AG08395 (cell line): ENCODE measurements at places on chromosomes 7 and 10.

DNA sequence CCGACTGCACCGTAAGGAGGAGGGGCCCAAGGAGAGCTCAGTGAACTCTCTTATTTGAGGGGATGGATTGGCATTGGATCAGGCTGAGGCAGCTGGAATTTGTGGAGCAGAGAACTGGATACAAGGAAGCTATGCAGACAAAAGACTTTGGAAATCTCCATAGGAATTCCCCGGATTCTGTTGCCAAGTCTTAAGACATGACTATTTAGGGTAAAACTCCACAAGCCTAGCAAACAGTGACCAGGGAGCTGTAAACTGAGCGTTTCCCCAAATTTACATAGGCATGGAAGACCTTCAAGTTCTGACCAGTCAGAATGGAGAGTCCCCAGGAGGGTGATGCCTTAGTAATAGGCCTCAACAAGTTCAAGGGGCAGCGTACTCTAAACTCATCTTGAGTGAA, 82.5 kb upstream of the PCBD1 start:
- no peak for DNase-seq

GRCh38 chr10:29737074-29737593, 102.4 kb upstream of the SVIL start:
- peak; percentile 86 for DNase-seq

DNA sequence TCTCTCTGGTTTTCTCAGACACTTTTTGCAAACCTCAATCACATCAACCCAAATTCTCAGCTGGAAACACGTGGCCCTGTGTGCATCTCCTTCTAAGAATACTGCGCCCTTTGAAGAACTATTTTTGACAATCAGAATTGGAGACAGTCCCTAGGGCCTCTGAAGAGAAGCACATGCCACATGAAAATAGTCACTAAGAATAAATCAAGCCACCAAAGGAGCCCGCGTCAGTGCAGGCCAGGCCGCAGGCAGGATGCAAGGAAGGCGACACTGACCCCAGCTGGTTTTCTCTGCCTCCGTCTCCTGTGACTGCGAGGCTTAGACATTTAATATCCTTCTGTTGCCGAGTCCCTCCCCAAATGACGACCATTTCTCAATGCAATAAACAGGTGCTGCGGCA, 88.0 kb upstream of the ADAM12 start:
- peak; percentile 48 for DNase-seq

- peak; percentile 93 for DNase-seq
Measured at GRCh38 chr10:117439243-117439912, 64.1 kb upstream of the PDZD8 start.

DNA sequence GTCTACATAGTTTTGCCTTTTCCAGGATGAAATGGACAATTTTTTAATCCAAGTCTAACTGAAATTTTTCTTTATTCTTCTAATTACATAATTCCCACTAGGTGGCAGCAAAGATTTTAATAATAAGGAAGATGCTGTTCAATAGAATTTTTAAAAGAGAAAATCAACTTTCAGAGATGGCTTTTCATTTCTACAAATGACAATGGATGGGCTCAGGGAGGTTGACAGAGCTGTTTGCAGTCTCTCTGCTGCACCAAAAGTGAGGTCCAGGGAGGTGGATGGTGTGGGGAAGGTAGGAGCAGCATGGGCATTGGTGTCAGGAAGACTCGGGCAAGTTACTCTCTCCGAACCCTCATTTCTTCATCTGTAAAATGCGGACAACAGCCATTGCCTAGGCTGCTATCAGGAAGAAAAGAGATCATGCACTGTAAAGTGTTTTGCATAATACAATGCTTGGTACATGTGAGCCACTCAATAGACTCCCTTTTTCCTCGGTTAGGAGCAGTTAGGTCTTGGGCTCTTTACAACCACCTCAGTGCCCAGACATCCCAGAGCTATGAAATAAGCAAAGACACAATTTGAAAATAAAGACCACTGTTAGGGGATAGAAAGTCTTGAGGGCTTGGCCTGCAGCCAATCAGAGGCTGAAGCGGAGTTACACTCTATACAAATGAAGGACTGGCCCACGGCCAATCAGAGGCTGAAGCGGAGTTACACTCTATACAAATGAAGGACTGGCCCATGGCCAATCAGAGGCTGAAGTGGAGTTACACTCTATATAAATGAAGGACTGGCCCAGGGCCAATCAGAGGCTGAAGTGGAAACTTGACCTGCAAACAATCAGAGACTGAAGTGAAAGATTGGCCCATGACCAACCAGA, 107.1 kb downstream of the ABLIM1 start:
- DNase-seq = peak; percentile 38

GRCh38 chr7:113891828-113892227, 27.0 kb downstream of the PPP1R3A start:
- DNase-seq = no peak

DNA sequence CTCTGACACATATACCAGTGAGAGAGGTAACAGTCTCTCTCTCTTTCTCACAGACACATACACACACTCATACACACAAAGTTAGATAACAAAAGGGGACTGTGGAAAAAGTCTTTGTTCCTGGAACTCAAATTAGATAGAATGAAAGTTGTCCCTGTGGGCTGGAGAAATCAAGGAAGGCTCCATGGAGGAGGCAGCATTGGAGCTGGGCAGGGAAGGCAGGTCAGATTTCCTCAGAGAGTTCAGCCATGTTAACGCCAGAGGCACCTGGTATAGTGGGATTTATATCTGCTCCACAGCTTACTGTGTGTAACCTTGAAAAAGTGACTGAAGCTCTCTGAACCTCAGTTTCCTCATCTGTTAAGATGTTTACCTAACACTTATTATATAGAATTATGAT, 38.7 kb downstream of the LDB3 start:
- no peak for DNase-seq

DNA sequence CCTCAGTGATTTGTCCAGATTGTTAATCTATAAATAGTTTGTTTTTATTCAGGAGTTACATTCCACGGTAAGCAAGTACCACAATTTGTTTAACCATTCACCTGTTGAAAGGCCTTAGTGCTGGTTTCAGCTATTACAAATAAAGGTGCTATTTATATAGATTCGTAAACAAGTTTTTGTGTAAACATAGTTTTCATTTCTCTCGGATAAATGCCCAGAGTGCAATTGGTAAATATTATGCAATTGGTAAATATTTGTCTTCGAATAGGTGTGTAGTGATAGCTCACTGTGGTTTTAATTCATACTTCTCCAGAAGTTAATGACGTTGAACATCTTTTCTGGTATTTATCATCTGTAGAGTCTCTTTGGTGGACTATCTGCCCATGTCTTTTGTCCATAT, 76.4 kb upstream of the RSU1 start:
- DNase-seq = no peak

GRCh38 chr10:15245530-15245929, 77.0 kb upstream of the NMT2 start:
- no peak for DNase-seq

DNA sequence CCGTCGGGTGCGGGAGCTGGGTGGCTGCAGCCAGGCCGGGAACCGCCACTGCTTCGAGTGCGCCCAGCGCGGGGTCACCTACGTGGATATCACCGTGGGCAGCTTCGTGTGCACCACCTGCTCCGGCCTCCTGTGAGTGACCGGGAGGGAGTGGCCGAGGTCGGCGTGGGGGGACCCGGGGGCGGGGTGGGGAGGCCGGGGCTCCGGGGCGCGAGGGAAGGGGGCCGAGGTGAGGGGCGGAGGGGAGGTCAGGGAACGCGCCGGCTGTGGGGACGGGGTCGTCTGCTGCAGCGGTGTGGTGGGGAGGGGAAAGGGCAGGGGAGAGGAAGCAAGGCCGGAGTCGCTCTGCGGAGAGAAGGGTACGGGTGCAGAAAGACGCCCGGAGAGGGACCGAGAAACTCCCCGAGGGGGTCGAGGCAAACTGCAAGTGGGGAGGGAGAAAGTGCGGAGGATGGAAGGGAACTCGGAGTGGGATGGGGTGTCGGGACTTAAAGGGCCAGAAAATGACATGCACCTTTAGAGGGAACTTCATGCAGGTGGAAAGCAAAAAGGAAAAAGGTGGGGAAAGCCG, 518 bp downstream of the AGFG2 start:
- DNase-seq = no peak

- no peak for DNase-seq
Measured at GRCh38 chr7:6501586-6502564, 49.4 kb downstream of the GRID2IP start.
